ENCODE measurements at places on chromosomes 2 and 18.

GRCh38 chr18:48418539-48419276 is 9.5 kb upstream of the ZBTB7C start:
- DNase-seq, result no peak

DNA sequence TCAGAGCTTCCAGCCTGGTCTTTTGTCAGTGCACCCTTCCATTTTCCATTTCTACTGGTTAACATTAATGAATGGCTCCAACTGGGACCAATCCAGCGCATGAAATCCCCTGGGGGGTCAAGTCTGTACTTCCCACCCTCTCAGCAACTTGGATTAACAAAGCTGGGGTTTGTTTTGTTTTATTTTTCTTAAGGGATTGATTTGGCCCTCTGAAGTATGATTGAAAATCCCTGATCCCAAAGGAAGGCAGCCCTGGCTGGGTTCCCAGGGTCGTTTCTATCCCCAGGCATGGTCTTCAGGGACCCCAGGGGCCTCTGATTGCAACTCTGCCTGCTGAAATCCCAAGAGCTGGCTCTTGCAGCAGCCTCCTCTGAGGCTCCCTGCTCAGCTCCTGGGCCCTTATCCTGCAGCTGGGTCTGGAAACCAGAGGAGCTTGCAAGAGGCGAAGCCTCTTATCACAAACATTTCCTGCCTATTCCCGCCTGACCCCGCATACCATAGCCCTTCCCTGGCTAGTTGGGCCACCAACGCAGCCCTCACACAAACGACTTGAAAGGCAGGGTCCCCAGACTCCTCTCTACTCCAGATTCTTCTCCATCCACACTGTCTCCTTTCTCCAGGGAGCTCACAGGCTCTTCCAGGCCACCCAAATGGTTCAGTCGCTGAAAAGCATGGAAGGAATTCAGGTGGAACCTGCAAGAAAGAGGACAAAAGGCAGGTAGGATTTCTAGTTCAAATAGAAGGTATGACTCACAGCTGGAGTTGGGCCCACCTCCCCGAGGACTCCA is 109.7 kb upstream of the PKDCC start:
- DNase-seq, result no peak

GRCh38 chr18:29271501-29271900 is 1094.6 kb upstream of the CDH2 start:
- DNase-seq, result no peak

DNA sequence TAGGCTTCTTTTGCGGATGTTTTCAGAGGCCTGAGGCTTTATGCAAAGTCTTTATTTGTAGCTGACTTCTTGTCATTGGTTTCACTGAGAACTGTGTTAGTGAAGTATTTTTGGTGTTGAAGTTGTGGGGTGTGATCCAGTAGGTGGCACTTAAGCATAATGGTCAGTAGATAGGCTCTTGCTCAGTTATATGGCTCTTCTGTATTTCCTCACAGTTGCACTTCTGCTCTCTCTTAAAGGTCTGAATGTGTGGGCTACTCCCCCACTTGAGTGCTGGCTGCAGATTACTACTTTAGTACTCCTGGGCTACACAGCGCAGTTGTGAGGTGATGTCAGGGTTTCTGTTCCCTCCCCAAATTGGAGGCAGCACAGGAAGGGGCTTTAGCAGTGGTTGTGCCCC is 133.8 kb upstream of the SCN7A start:
- DNase-seq, result no peak

Measured in colonic mucosa (tissue), 4 donors.